Amygdala (tissue), 56 donors: ENCODE measurements at places on chromosomes 6 and 20.
A peak's percentile ranks its signal among the peaks of the same experiment; 100 is the strongest.

GRCh38 chr6:14431385-14432330 is 314.1 kb downstream of the CD83 start:
- DNase-seq, result no peak

DNA sequence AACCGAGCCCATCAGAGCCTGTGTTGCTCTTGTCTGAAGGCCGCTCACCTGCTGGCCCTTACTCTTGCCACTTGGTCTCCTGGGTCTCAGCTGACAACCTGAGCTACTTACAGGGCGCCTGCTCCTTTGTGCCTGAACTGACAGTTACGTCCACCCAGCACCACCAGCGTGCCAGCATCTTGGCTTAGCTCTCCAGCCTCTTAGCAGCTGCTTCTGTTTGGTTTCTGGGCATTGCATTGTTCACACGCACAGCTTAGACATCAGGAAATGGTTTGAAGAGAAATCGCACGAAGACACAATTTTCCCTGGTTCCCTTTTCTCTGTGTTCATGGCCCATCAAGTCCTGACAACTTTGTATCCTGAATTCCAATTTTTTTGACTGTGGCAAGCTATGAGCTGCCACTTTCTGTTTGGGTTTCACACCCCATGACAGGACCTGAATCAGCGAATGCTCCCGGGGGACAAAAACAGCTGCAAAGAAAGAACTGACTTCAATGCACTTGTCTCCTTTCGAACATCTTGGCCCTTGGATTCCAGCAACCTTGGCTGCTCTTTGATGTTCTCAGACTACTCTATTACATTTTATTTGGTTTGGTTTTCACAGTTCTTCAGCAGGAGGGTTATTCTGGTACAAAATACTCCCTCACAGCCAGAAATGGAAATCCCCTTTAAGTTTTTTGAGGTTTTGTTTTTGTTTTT is 45.2 kb upstream of the LY86 start:
- no peak for DNase-seq

GRCh38 chr6:66278115-66278514 is 571.1 kb upstream of the EYS start:
- no peak for DNase-seq

DNA sequence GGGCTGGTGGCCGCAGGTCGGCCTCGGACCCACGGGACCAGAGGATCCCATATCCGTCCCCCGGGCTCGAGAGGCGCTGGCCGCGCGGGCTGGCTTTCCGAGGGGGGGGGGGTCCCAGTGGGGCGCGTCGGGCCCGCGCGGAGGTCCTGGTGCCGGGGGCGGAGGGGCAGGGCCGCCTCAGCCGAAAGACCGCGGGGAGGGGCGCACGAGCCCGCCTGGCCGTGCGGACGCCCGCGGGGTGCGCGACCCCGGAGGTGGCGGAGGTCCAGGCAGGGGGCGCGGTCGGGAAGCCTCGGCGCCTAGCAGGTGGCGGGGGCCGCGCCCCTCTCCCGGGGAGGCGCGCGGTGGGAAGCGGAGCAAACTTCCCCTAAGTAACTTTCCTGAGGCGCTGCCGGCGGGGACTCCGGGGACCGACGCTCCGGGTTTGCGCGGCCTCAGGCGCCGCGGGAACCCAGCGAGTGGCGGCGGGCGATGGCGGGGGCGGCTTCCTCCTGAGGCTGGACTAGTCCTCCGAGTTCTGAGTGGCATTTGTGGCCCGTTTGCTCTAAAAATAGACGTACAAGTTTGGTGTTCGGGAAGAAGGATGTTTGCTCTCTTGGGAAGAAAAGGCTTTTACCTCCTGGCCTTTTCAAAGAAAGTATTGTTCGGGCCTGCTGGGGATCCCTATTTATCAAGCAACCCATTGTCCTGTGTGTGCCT is 26.5 kb upstream of the BTBD3 start:
- peak; percentile 20 for DNase-seq

- DNase-seq, result no peak
These were observed 19.0 kb downstream of the RREB1 start for GRCh38 chr6:7126754-7127153.

DNA sequence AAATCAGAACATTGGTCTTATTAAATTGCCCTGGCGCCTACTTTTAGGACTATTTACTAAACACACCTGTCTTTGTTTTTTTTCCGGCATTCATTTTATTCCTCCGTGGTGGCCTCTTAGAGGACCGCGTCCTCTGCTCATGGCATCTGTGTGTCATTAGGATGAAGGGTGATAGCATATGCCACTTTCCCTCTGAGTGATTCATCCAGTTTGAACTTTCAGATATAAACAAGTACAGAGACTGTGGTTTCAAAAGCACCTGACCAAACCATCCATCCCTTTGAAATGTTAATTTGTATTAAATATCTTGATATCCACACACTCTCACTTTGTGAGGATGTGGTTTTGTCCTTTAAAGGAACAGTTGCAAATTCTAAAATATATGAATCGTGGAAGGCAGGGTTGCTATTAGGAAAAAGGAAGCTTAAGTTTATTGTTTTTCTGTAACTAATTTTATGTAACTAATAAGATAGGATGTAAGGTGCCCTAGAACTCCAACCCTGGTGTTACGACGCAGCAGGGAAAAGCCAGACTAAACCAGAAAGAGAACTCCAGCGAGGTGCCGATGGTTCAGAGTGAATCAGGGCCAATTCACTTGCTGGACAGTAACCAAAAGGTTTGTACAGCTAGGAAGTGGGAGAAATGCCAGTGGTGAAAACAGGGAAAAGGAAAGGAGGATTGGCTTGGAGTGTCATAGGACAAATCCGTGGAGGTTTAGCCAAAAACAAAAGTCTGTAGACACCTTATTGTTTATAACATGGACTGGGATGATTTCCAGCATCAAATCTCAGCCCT is 98.7 kb downstream of the SHLD1 start:
- no peak for DNase-seq

GRCh38 chr6:39266375-39266774 is 37.1 kb upstream of the KCNK5 start:
- no peak for DNase-seq

- no peak for DNase-seq
These were observed 194.2 kb upstream of the ZNF184 start for GRCh38 chr6:27667016-27667656.

GRCh38 chr20:33648396-33649004 is 13.6 kb upstream of the C20orf144 start:
- no peak for DNase-seq

DNA sequence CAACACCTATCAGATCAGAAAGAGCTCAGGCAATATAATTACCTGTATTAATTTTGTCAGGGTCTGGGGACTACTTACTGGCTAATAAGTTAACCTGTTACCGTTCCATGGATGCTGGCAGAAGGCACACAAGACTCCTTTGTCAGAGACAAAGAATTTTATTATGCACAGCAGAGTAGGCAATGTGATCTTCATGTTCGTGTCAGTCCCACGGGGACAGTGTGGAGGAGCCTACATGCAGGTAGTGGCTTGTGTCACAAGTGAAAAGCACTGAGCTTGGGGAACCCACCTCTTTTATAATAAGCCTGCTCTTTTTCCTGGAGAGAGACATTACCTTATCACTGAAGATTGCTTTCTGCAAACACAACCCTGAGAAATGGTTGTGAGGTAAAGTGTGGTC is 96.9 kb downstream of the CD164 start:
- DNase-seq, result no peak

- DNase-seq, result no peak
These were observed 47.4 kb upstream of the AFDN start for GRCh38 chr6:167779129-167779992.

DNA sequence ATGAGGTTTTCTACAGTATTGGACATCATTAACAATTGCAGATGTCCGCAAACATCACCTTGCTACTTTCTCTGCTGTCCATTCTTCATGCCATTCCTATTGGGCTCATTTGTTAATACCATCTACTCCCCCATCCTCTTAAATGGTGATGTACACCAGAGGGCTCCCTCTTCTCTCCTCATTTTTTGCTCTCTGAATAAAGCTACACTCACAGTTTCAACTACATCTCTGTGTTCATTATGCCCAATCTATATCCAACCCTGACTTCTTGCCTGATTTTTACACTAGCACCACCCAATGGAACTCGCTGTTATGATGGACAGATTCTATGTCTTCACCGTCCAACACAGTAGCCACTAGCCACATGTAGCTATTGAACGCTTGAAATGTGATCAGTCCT is 288.1 kb upstream of the ID4 start:
- no peak for DNase-seq

GRCh38 chr20:64006490-64006889 is 25.6 kb downstream of the PRPF6 start:
- peak; percentile 29 for DNase-seq

DNA sequence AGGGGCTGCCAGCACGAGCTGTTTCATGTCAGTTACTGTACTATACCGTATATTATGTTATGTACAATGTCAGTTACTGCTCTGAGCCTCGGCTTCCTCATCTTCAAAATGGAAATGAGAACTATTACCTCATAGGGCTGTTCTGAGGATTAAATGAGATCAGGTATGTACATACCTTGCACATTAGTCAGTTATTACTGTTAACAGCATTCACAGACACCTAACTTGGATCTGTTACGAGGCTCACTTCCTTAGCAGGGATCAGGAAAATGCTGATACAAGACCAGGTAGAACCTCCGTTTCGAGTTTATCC is 69.7 kb upstream of the TBC1D7 start:
- no peak for DNase-seq

DNA sequence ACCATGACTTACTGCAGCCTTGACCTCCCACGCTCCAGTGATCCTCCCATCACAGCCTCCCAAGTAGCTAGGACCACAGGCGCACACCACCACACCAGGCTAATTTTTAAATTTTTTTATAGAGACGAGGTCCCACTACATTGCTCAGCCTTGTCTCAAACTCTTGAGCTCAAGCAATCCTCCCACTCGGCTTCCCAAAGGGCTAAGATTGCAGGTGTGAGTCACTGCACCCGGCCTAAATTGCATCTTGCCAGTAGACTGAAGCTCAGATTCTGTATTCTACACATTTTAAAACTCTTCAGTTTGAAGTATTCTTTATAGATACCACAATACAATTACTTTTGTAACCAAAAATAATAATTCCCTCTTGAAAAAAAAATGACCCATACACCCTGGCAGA is 11.4 kb downstream of the NUDT3 start:
- DNase-seq, result no peak

GRCh38 chr20:63061051-63061770 is 54.4 kb upstream of the BHLHE23 start:
- DNase-seq, result no peak

GRCh38 chr6:53523511-53524454 is 21.1 kb downstream of the GCLC start:
- no peak for DNase-seq
